ENCODE measurements at places on chromosomes 7 and 10.

DNA sequence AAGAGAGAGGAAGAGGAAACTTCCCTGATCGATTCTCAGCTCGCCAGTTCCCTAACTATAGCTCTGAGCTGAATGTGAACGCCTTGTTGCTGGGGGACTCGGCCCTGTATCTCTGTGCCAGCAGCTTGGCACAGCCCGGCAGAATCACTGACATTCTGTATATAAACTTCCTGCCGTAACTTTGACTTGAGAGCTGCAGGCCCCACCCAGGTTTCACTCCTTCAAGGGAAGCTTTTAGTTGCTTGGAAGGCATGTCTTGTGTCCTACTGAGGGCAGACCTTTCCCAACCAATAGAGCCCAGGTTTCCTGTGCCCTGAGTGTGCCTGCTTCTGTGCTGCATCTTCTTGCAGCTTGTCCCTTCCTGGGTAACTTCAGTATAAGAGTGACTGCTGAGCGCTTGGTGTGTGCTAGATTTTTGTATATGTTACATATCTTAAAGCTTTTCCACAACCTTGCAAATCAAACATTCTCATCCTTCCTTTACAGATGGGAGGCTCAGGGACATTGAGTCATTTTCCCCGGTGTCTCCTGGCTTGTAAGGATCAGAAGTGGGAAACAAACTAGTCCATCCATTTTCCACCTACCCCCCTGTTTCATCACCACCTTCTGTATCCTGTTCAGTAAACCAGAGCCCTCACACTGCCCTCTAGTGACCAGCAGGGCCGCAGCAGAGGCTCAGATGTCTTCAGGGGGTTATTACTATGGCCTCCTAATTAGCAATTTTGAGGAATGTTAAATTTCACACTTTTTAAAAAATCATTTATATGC, 225.2 kb upstream of the PRSS58 start:
- no peak for DNase-seq

GRCh38 chr10:13788711-13789447, 202.1 kb downstream of the PRPF18 start:
- DNase-seq: no peak

DNA sequence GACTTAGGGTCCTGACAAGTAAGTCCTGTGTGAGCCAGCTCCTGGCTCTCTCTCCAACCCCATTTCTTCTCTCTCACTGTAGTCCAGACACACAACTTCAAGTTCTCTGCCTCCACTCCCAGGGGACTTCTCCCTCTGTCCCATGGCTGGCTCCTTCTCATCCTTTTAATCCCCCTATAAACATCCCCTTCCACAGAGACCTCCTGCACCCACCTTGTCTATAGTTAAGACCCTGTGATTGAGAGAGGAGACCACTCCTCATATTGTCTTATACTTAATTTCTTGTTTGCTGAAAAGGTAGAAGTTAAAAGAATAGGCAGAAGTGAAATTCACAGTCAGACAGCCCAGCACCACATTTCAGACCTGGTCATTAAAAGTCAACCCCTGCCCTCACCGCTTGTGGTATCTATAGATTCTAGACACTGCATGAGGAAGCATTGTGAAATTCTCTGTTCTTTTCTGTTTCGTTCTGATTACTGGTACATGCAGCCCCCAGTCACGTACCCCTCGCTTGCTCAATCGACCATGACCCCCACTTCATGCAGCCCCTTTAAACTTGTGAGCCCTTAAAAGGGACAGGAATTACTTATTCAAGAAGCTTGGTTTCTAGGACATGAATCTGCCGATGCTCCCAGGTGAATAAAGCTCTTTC, 125.6 kb upstream of the FRMD4A start:
- no peak for DNase-seq

DNA sequence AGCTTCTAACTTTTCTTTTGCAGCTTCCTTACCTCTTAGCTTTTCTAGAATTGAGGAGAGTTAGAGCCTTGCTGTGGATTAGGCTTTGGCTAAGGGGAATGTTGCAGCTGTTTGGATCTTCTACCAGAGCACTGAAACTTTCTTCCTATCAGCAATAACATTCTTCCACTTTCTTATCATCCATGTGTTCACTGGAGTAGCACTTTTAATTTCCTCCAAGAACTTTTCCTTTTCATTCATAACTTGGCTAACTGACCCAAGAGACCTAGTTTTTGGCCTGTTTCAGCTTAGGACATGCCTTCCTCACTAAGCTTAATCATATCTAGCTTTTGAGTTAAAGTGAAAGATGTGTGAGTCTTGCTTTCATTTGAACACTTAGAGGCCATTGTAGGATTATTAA, 19.6 kb downstream of the MINPP1 start:
- DNase-seq: no peak

GRCh38 chr7:44201813-44202212, 1.0 kb downstream of the YKT6 start:
- DNase-seq: no peak

DNA sequence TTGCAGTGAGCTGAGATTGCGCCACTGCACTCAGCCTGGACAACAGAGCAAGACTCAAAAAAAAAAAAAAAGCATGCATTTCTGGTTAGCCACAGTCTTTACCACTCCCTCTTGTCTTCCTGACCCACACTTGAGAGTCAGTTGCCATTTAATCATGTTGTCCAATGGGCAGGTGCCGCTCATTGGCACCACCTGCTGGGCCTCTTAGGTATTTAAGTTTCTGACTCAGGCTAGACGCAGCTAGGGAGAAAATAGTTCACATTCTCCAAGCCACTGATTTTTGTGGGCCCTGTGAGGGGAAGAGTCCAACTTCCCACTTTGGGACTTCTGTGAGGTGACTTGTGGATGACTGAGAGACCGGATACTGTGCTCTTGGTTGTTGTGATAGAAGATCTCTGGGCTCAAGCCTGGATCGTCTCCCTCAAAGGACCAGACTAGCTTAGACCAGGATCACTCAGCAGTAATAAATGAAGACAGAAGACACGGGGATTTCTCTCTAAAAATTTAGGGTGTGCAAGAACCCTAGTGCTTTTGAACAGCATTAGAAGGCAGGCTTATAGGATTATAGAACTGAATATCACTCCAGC, 26.8 kb upstream of the SORCS3 start:
- DNase-seq: no peak

- no peak for DNase-seq
Observed at GRCh38 chr10:28970231-28970630, 292.9 kb downstream of the BAMBI start.

DNA sequence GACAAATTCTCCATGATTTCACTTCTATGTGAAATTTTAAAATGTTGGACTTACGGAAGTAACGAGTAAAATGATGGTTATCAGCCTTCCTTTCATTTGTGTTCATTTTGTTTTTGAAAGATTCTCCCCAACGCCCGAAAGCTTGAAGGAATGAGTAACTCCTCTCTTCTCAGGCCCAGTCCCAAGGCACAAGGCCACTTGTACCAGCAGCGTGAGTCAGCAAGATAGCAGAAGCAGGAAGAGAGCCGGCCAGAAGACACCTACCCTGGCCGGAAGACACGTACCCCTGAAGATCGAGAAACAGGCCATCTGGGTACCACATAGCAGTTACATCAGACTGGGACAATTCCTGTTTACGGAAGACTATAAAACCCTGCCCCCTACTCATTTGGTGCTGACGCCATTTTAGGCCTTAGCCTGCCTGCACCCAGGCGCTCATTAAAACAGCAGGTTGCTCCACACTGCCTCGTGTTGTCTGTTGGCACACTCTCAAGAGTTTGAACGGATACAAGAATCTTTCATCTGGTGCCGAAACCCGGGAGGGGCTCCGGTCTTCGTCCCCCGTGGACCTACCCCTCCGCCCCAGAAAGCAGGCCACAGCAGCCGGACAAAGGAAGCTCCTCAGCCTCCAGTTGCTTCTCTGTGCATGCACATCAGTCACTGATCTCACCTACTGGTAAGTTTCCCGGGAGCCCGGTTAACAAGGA, 60.4 kb downstream of the LRRC17 start:
- no peak for DNase-seq

- peak; percentile 22 for DNase-seq
Observed at GRCh38 chr7:71995111-71995510, 417.0 kb downstream of the CALN1 start.

DNA sequence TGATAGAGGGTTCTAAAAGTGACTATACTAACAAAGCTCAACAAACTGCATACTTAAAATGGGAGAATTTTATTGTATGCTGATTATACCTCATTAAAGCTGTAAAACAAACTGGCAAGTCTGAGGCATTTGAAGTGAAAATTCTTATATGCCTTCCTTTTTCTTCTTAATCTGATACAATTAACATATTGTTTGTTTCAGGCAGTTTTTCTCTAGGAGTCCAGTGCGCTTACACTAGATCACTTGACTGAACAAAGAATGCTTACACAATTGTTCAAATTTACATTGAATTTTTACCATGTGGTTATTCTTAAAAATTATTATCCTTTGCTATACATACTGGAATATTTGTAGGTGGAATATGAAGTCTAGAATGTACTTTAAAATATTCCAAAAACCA, 89.0 kb downstream of the GLCCI1 start:
- no peak for DNase-seq

- DNase-seq: no peak
Observed at GRCh38 chr7:127532151-127532550, 53.2 kb downstream of the GCC1 start.

DNA sequence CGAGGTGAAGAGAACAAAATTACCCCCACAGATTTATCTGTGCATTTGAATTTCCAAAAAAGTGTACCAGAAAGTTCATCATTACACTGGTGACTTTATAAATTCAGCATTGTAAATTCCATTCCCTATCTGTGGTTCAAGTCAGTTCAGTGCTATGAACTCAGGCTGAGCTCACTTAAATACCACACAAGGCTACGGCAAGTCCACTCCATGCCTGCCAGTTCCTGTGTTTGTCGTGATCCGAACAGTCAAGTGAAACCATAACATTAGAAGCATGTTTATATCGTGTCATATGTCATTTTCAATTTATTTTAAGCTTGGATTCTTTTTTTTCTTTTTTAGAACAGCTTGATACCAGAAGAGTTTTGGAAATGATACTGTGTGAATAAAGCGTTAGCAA, 14.8 kb downstream of the MBL2 start:
- no peak for DNase-seq

DNA sequence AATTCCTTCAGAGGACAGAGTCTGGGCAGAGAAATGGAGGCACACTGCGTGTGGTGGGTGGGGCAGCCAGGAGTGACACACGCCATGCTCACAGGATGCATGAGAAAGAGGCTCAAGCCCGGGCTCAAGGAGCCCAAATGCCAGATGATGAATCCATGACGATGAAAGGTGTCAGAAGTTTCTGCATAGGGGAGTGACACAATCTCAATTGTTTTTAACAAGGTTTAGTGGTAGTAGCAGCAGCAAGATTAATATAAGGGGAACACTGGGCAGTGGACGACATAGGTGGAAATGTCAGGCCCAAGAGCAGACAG, 126.1 kb downstream of the TNS3 start:
- DNase-seq: no peak

DNA sequence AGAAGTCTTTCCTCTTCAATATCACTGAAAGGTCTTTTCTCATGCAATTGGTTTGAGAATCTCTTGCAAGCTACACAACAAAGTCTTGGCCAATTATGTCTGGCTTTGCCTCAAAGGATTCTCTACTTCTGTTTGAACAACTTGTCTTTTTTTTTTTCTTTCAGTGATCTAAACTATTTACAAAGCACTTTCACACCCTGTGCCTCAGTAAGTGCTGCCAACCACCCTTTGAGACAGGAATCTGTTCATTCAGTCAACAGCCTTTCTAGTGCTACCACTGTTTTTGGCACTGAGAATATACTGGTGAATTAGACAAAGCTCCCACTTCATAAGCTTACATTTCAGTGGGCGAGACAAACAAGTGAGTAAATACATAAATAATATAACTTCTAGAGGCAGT, 26.9 kb upstream of the SDK1 start:
- peak; percentile 59 for DNase-seq

DNA sequence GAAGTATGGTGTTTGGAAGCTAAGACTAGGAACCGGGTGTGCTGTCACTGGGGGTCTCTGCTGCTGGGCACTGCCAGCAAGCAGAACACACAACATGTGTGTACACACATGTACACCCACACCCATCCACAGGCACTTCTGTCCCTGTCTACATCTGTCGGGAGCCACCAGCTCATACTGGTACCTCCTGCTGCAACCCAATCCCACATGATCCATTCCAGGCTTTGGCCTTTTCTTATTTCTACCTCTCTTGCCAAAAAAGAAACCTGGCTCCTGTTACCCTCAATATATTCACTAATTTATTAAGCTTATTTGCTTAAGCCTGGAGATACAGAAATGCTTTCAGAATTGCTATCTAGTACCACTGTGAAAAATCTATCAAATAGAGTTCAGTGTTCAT, 246.0 kb downstream of the DIP2C start:
- no peak for DNase-seq

DNA sequence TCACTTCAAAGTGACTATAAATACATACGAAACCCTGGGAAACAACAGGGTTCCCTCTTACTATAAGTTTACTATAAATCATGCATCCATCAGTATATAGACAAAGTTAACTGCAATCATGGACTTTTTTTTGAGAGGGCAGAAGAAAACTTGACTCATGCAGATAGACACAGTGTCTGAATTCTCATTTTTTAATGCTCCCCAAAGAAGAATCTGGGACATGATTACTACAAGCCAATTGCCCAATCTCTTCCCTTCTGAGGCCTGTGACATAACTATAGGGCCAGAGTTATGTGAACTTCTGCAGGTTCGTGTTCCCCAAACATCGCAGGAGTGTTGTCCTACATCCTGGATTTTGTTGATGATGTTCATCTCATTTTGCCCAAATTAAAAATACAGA, 376.5 kb downstream of the KCNMA1 start:
- no peak for DNase-seq

- DNase-seq: no peak
Observed at GRCh38 chr10:104329735-104330134, 8.5 kb downstream of the ITPRIP start.

DNA sequence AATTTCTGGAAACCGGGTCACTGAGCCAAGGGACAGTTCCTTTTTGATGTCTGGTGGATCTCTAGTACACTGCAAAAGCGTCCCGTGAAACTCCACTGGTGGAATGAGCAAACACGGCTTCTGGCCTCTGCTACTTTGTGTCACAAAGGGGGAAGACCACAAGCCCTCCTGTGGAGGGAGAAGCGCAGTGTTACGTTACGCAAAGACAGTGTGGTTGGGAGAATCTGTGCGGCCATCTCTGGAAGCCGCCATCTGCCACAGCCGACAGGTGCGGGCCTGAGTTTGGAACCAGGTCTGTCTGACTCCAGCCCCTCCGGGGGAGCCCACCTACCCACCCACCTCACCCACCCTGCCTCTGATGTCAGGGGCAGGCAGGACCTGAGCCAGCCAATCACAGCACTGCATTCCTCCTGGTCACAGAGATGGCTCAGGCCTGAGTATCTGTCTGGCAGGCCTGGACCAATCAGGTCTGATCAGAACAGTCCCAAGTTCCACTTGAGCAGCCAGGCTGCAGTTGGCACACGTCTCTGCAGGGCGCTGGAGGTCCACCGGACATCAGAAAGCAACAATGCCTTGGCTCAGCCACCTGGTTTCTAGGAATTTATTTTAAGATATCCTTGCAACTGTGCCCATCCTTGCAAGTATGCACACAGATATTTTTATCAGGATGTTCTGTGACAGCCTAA, 3.0 kb upstream of the CYP2W1 start:
- DNase-seq: no peak

All from NCI-H1092 (cell line).